ENCODE measurements at places on chromosomes 12 and 14.

GRCh38 chr14:104686624-104687517 is 2.5 kb upstream of the INF2 start:
- no peak for DNase-seq

DNA sequence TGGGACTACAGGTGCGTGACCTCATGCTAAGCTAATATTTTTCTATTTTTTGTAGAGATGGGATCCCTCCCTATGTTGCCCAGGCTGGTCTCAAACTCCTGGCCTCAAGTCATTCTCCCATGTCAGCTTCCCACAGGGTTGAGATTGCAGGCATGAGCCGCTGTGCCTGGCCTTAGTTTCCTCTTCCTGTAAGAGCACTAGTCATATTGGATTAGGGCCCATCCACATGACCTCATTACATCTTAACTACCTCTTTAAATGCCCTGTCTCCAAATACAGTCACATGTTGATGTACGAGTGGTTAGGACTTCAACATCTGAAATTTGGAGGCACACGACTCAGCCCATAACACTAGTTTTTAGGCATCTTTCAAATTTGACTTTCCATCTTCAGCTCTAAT is 72.2 kb upstream of the RASSF3 start:
- no peak for DNase-seq

- DNase-seq, result peak; percentile 68
These were observed 60.8 kb upstream of the REP15 start for GRCh38 chr12:27635349-27635972.

- DNase-seq, result peak; percentile 67
These were observed 33.5 kb downstream of the C12orf50 start for GRCh38 chr12:87995581-87996178.

DNA sequence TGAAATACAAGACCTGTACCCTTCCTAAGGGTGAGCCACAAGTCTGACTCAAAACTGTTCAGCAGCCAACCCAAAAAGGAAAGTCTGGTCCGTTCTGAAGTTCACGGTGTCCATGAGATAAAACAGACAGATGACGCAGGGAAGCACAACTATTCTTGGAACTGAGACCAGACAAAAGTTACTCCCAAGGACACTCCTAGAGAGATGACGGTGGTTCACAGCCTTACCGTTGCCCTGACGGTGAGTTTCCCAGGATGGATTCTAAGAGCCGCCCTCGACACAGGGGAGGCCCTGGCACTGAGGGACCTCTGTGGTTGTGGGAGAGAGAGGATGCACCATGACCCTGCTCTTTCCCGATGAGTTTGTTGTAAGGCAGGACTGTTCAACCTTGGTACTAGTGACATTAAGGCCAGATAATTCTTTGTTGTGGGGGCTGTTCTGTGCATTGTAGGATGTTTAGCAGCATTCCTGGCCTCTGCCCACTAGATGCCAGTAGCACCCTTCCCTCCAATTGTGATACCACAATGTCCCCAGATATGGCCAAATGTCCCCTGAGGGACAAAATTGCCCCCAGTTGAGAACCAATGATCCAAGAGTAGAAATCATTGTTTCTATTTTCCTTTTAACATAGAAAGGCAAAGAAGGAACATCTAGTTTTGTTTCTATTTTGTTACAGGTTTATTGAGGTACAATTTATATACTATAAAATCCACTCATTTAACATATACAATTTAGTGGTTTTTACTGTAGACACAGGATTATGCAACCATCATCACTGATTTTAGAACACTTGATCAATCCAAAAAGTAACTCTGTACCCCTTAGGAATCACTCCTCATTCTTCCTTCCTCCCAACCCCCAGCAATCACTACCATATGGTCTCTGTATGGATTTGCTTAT is 23.0 kb downstream of the OR10P1 start:
- no peak for DNase-seq

DNA sequence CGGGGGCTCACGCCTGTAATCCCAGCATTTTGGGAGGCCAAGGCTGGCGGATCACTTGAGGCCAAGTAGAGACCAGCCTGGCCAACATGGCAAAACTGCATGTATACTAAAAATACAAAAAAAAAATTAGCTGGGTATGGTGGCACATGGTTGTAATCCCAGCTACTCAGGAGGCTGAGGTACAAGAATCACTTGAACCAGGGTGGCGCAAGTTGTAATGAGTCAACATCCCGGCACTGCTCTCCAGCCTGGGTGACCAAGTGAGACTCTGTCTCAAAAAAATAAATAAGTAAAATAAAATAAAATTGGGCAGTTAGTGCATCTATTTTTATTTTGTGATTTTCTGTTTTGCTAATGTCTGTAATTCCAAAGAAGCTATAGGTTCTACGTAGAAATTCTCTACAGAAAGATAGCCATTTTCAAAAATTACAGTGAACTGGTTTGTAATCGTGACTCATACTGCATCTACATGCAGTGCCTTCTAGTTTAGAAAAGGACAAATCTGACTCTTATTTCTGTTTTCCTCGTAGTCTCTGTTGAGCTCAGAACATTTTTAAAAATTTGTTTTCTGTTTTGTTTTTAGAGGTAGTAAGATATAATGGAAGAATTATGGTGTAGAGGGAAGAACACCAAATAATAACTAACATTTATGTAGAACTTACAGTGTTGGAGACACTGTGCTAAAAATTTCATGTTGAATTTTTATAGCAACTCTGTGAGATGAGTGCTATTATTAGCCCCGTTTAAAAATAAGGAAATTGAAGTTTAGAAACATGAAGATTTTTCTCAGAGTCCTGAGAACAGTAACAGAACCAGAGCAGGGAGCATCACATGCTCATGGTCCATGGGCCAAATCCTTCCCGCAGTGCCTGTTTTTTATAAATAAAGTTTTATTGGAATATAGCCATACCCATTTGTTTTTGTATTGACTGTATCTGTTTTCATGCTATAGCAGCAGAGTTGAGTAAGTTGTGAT is 201.2 kb downstream of the SYNE2 start:
- DNase-seq, result no peak

- DNase-seq, result no peak
These were observed 128.0 kb downstream of the STXBP6 start for GRCh38 chr14:24921903-24922302.
